ENCODE measurements at places on chromosomes 2 and 18.

GRCh38 chr2:29878898-29879297, 42.5 kb downstream of the ALK start:
- no peak overlapping the region for H3K4me3 ChIP-seq
- no peaks in the 10 kb centered on the region for H3K27me3 ChIP-seq
- no peaks in the 10 kb centered on the region for H3K36me3 ChIP-seq
- no peak for DNase-seq
- no peak overlapping the region for H3K27ac ChIP-seq

DNA sequence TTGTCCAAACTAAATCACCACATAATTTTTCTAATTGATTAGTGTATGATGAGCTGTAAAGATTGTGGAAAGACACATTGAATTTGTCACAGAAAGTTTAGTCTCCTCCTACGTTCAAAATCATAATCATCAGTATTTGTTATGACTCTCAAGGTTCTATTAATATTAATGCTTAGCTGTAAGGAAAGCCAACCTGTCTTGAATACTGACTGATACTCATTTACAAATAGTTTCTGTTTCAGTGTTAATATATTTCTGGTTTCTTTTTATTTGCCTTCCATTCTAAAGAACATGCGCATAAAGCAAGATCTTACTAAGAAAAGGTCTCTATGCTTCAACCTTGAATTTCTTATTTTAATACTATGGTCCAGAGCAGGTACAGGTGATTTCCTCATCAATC, 55.1 kb downstream of the CPS1 start:
- no peaks in the 10 kb centered on the region for H3K27me3 ChIP-seq
- no peak overlapping the region for H3K4me3 ChIP-seq
- no peak overlapping the region for H3K27ac ChIP-seq
- DNase-seq = no peak
- no peaks in the 10 kb centered on the region for H3K4me1 ChIP-seq

DNA sequence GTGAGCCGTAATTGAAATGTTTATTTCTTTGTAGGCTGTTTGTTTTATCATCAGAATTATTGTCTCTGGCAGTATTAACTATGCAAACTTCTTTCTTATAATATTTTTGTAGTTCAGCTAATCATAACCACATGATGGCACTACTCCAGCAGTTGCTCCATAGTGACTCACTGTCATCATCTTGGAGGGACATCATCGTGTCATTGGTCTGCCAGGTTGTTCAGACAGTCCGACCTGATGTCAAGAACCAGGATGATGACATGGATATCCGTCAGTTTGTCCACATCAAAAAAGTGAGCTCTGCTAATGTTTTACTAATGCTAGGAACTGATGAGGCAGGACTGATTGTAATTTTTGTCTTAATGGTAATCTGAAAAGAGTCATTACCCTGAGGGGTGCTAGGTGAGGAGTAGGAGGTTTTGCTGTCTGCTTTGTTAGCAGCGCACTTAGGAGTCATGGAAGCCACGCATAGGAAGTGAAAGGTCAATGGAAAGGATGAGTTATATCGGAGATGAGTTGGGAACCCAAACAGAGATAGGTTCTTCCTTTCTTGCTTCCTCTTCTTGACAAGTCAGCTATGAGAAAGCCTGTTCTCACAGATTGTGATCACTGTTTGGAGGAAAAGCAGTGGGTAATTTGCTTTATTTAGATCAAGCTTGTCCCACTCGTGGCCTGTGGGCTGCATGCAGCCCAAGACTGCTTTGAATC, 49.2 kb downstream of the PIKFYVE start:
- no peak overlapping the region for H3K4me3 ChIP-seq
- no peaks in the 10 kb centered on the region for H3K27me3 ChIP-seq
- no peaks in the 10 kb centered on the region for H3K4me1 ChIP-seq
- H3K36me3 ChIP-seq = no peaks in the 10 kb centered on the region
- no peak overlapping the region for H3K27ac ChIP-seq

DNA sequence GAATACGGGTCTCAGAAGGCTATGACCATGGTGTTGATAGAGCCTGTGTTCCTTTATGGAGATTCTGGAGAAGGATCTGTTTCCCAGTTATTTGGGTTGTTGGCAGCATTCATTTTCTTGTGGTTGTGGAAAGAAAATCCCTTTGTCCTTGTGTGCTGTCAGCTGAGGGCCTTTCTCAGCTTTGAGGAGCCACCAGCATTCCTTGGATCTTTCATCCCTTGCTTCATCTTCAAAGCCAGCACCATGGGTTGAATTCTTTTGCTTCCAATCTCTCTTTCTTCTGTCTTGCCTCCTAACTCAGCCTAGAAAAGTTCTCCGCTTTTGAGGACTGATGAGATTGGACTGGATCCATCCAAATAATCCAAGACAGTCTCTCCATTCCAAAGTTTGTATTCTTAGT, 103.2 kb upstream of the MMADHC start:
- H3K27me3 ChIP-seq = no peaks in the 10 kb centered on the region
- no peak for DNase-seq
- no peaks in the 10 kb centered on the region for H3K4me1 ChIP-seq
- H3K4me3 ChIP-seq = no peak overlapping the region
- no peaks in the 10 kb centered on the region for H3K36me3 ChIP-seq

DNA sequence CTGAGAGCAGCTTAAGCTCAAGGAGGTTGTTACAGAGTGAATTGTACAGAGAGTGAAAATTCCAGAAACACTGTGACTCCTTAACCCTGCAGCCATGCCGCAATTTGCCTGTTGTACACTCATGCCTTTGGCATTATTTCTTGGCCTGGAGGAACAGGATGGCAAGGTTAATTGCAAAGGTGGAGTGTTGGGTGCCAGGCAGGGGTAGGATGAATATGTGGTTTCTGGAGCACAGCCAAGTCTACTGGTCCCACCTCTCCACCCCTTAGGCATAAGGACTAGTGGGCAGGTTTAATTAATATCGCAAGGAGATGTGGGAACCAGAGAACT, 250.2 kb downstream of the LRRTM1 start:
- DNase-seq = no peak
- no peak overlapping the region for H3K4me3 ChIP-seq
- no peaks in the 10 kb centered on the region for H3K36me3 ChIP-seq
- no peak overlapping the region for H3K27ac ChIP-seq
- H3K27me3 ChIP-seq = no peaks in the 10 kb centered on the region
- no peaks in the 10 kb centered on the region for H3K4me1 ChIP-seq

DNA sequence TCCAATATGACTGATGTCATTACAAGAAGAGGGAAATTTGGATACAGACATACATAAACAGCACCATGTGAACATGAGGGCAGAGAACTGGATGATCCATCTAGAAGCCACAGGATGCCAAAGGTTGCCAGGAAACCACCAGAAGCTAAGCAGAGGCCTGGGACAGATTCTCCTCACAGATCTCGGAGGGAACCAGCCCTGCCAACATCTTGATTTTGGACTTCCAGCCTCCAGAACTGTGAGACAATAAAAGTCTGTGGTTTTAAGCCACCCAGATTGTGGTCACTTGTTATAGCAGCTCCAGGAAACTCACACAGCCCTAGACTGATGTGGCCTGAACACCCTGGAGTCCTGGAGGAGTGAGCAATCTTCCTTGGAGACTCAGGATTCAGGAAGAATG, 351.6 kb downstream of the EIPR1 start:
- H3K4me3 ChIP-seq = no peak overlapping the region
- no peaks in the 10 kb centered on the region for H3K27me3 ChIP-seq
- no peak overlapping the region for H3K27ac ChIP-seq
- no peak for DNase-seq

GRCh38 chr18:36492604-36493329, 195.3 kb downstream of the FHOD3 start:
- no peaks in the 10 kb centered on the region for H3K36me3 ChIP-seq
- no peak for DNase-seq
- no peak overlapping the region for H3K27ac ChIP-seq

DNA sequence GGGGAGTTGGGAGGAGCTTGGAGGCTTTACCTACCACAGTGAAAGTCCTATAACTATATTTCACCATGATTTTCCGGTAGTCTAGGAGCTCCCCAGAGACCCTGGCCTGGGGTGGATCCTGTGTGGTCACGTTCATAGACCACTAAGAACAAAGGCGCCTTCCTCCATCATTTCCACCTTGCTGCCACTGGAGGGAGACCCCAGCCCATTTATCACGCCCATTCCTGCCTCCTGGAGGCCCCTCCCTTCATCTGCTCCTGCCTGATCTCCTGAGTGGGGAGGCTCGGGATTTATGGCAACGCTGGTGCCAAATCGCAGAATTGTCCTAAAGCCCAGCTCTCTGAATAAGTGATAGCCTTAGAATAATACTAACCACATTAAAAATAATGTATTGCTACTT, 507.6 kb upstream of the SPHKAP start:
- no peak overlapping the region for H3K4me3 ChIP-seq
- no peaks in the 10 kb centered on the region for H3K36me3 ChIP-seq
- no peak overlapping the region for H3K27ac ChIP-seq
- no peak for DNase-seq

- H3K4me3 ChIP-seq = no peak overlapping the region
- no peak for DNase-seq
- H3K27me3 ChIP-seq = no peaks in the 10 kb centered on the region
- no peaks in the 10 kb centered on the region for H3K36me3 ChIP-seq
These were observed 165.6 kb upstream of the NCKAP5 start for GRCh38 chr2:133733901-133734255.

DNA sequence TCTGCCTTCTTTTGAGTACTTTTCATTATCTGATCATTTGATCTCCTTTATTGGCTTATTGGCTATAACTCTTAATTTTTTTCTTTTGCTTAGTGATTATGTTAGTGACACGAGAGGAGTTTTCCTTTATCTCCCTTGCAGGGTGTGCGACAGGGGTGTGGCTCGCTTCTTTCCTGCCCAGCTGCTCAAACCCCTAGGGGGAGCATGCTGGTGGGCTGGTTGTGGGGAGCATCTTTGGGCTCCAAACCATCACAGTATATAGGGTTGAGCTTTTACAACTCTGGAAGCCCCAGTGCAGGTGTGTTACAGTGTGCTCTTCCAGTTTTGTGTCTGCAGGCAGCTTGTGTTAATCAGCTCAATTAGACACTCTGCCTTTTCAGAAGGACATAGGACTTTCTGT, 357.0 kb upstream of the TMEFF2 start:
- no peak overlapping the region for H3K27ac ChIP-seq
- no peak overlapping the region for H3K4me3 ChIP-seq
- DNase-seq = no peak
- H3K36me3 ChIP-seq = no peaks in the 10 kb centered on the region

DNA sequence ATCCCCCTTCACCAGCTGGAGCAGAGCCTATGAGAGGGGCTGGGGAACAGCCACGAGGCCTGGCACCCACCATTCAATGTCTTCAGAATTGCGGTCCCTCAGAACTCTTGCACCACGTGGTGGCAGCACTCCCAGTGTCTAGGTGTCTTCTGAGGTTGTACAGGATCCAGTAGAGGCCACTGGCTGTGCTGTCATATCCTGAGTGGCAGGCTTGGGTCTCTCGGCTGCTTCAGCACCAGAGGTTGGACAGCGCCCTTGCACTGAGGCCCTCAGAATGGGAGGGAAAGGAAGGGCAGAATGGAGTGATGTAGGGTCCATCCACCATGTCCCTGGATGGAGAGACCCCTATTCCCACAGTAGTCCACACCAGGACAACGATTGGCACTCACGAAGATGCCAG, 112.0 kb upstream of the TEKT4 start:
- no peaks in the 10 kb centered on the region for H3K36me3 ChIP-seq
- H3K4me1 ChIP-seq = no peaks in the 10 kb centered on the region
- H3K27ac ChIP-seq = no peak overlapping the region
- H3K27me3 ChIP-seq = no peaks in the 10 kb centered on the region
- no peak overlapping the region for H3K4me3 ChIP-seq
- DNase-seq = no peak

DNA sequence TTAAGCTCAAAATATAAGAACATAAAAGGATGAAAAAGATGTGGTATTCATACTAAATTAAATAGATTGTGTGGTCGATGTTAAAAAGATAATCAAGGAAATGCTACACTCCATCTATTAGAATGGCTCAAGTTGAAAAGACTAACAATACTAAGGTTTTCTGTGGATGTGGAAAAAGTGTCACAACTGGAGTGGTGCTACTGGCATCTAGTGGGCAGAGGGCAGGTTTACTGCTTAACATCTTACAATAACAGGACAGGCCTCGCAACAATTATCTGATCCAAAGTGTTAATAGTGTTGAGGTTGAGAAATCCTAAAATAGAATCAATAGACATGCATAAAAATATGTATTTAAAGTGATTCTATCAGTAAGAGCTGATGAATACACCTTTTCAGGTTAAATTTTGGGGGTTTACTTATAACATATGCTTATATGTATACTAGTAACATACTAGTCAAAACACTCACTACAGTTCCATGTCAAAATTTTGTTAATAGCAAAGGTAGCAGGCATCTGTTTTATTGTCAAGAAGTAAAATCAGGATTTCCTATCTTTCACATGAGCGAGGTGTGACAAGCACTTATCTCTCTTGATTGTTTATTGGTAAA, 91.5 kb upstream of the TMEFF2 start:
- no peak overlapping the region for H3K27ac ChIP-seq
- H3K4me1 ChIP-seq = no peaks in the 10 kb centered on the region
- DNase-seq = no peak
- no peaks in the 10 kb centered on the region for H3K27me3 ChIP-seq
- H3K4me3 ChIP-seq = no peak overlapping the region

- H3K4me3 ChIP-seq = no peak overlapping the region
- no peaks in the 10 kb centered on the region for H3K36me3 ChIP-seq
- H3K27ac ChIP-seq = no peak overlapping the region
- no peaks in the 10 kb centered on the region for H3K27me3 ChIP-seq
- DNase-seq = no peak
- no peaks in the 10 kb centered on the region for H3K4me1 ChIP-seq
These were observed 278.4 kb downstream of the AGPS start for GRCh38 chr2:177670791-177671535.

DNA sequence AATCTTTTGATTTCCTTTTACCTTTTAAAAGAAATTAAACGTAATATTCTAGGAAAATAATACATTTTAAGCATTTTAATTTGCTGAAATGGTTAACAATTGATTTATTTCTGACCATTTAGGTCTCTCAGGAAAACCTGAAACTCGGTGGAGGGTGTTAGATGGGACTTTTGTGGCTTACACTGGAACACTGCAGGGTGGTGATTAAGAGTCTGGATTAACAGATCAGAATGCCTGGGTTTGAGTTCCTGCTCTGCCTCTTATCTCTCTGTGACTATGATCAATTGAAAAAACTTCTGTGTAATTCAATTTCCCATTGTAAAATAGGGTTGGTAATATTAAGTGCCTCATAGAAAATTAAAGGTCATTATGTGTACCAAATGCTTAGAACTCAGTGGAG, 168.7 kb downstream of the UBE2E3 start:
- H3K4me1 ChIP-seq = no peaks in the 10 kb centered on the region
- no peak overlapping the region for H3K4me3 ChIP-seq
- no peaks in the 10 kb centered on the region for H3K27me3 ChIP-seq
- H3K36me3 ChIP-seq = no peaks in the 10 kb centered on the region
- no peak for DNase-seq

- no peak for DNase-seq
- H3K27ac ChIP-seq = no peak overlapping the region
- no peaks in the 10 kb centered on the region for H3K4me1 ChIP-seq
These were observed 118.0 kb downstream of the DTNA start for GRCh38 chr18:34828093-34828492.

DNA sequence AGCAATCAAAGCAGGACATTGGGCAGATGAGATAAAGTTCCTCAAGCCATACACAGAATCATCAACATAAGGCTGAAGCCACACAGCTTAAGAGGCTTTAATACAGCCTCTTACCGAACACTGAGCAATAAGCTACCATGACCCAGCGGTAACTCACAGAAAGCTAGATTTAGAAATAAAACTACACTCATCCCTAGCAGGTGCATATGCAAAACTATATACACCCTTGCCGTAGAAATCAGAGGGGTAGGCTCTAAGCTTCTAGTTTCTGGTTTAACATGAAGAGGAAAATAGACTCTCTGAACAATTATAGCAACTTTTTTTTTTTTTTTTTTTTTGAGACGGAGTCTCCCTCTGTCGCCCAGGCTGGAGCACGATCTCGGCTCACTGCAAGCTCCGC, 428.8 kb upstream of the FIGN start:
- no peaks in the 10 kb centered on the region for H3K4me1 ChIP-seq
- H3K36me3 ChIP-seq = no peaks in the 10 kb centered on the region
- H3K4me3 ChIP-seq = no peak overlapping the region
- DNase-seq = no peak

Data from Peyer's patch (tissue), 4 donors.